Skin of body (tissue), 3 donors: ENCODE measurements at places on chromosomes 6 and 20. TPM values are rescaled to one million over a fixed set of nuclear protein-coding genes. Genes with fewer than 3 reads are reported as not detected.

GRCh38 chr6:117947234-117947633 lies 40.2 kb downstream of the SLC35F1 start:
- no peak for DNase-seq

- peak; percentile 53 for DNase-seq
Measured at GRCh38 chr20:59386809-59387208, 86.4 kb downstream of the EDN3 start.

DNA sequence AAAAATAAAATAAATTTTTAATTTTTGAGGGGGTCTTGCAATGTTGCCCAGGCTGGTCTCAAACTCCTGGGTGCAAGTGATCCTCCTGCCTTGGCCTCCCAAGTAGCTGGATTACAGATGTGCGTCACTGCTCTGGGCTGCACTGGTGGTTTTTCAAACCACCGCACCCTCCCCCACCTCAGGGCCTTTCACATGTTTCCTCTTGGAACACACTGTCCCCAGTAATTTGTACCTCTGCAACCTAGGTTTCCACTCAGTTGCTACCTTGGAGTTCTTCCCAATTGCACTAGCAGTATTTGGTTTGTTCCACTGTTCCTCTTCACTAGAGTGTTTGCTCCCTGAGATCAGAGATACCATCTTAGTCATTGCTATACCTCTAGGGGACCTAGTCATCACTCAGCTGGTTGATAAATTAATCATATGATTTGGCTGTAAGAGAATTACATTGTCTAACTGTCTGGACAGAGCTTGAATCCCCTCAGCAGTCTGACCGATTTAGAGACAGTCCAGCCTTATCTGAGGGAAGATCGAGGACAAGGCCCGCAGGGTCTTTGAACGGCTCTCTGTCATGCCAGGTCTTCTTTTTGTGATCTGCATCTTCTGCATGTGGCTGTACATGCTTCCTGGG lies 32.0 kb downstream of the CEP43 start:
- DNase-seq: no peak

GRCh38 chr6:30885481-30885998 lies 1.2 kb downstream of the DDR1 start:
- DNase-seq: peak; percentile 37

- DNase-seq: no peak
Measured at GRCh38 chr6:168554472-168554871, 113.5 kb downstream of the SMOC2 start.

DNA sequence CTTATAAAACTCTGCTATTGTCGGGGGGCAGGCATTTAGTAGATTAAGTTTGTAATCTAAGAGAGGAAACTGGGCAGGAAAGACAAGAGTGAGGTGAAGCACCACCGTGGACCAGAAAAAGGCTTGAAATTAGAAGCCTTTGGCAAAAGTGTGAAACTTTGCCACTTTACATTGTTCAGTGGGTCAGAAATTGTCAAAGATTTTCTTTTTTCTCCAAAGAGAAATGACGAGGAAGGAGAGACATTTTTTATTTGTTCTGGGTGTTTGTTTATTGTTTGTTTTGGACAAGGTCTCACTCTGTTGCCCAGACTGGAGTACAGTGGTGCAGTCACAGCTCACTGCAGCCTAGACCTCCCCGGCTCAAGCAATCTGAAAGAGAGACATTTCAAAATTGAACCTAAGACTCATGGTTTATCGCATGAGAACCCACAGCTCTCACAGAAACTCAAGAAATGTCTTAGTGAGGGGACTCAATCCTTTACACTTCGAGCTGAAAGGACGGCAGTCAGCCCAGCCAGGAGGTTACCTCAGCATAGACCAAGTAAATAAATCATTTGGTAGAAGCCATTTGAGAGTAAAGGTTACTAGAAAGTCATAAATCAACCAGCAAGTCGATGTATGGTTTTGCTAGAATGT lies 262.8 kb upstream of the TAB2 start:
- DNase-seq: no peak

RAET1L gene
- 2.8 TPM for total RNA-seq

SFTA2 gene
- total RNA-seq: not detected

GRCh38 chr6:74932232-74932888 lies 273.5 kb downstream of the COL12A1 start:
- DNase-seq: no peak

DNA sequence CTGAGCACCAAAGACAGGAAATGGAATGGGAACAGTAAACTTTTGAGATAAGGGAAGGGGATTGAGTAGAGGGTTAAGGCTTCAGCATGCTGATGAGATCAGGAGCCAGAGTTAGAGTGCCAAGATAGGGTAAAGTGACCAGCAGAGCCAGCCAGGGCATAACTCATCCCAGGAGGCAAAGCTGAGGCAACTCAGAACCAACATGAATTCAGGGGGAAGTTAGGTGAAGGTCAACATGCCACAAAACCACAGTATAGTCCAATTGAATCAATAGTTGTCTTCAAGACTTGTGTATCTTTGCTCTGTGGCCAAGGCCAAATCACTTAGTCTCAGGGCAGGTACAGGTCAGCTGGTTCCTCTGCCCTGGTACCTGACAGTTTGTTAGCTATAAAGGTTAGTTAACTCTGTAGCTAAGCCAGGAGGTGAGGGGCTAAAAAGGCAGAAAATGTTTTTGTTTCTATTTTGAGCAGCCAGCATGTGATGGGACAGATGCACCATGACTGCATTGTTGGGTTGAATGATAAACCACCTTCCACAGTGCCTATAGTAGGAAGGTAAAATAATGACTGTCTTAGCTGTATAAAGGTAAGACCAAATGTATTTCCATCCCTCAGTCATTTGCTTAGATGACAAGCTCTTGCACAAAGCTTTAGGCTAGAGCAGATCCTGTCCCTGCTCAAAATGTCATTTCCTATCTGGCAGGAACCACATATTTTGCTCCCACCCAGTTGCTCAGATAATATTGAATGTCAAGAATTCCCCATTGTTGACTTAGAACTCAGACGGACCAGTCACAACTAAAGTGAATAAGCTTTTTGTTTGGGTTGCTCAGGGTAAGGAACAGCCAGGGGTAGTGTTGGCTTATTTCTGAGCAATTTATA lies 15.8 kb downstream of the RNF8 start:
- no peak for DNase-seq

- DNase-seq: no peak
Measured at GRCh38 chr6:44176130-44176761, 17.6 kb downstream of the CAPN11 start.

- DNase-seq: no peak
Measured at GRCh38 chr6:99790679-99791078, 184.0 kb downstream of the PRDM13 start.

CLPSL2 gene
- not detected for total RNA-seq

FKBP5 gene
- total RNA-seq: 10.3 TPM

GRCh38 chr20:61092251-61092650 lies 159.8 kb upstream of the CDH4 start:
- no peak for DNase-seq

DNA sequence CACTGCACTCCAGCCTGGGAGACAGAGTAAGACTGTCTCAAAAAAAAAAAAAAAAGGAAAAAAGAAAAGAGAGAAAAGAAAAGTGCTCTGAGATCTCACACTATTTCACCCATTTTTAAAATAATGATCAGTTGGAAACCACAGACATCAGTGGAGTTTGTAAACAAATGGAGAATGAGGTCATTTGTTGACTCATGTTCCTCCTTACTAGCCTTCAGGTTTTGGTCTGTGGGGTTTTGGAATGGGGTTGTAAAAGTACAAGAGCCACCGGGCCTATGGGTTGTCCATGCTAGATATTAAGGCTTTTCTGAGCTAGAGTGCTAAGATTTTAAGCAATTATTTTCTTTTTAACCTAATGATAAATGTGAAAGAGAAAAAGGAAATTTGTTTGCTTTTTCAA lies 104.4 kb upstream of the PRL start:
- no peak for DNase-seq
